ENCODE measurements at places on chromosomes 12 and 14.

- DNase-seq = no peak
These were observed 1.8 kb downstream of the B3GNT4 start for GRCh38 chr12:122205053-122205925.

- no peak for DNase-seq
These were observed 3.3 kb downstream of the FAR2 start for GRCh38 chr12:29152223-29152868.

GRCh38 chr14:90426031-90426540 lies 29.3 kb downstream of the CALM1 start:
- no peak for DNase-seq

DNA sequence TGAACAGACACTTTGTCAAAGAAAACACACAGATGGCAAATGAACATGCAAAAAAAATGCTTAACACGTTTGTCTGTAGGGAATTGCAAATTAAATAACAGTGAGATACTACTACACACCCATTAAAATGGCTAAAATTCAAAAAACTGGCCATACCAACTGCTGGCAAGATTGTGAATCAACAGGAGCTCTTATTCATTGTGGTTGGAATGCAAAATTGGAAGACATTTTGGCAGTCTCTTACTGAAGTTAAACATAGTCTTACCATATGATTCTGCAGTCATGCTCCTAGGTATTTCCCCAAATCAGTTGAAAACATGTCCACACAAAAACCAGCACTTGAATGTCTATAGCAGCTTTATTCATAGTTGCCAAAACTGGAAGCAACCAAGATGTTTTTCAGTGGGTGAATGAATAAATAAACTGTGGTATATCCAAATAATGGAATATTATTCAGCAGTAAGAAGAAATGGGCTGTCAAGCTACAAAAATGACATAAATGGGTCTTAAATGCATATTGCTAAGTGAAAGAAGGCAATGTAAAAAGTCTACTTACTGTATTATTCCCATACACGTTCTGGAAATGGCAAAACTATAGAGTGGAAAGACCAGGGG lies 91.4 kb downstream of the PLEKHA5 start:
- DNase-seq = no peak

- DNase-seq = no peak
These were observed 252.1 kb upstream of the RTL1 start for GRCh38 chr14:101155575-101155974.

- DNase-seq = no peak
These were observed 3.8 kb upstream of the FAM186B start for GRCh38 chr12:49609059-49609874.

GRCh38 chr14:52840877-52841276 lies 49.5 kb upstream of the GNPNAT1 start:
- DNase-seq = no peak

GRCh38 chr12:10968765-10969456 lies 17.8 kb downstream of the TAS2R50 start:
- no peak for DNase-seq

DNA sequence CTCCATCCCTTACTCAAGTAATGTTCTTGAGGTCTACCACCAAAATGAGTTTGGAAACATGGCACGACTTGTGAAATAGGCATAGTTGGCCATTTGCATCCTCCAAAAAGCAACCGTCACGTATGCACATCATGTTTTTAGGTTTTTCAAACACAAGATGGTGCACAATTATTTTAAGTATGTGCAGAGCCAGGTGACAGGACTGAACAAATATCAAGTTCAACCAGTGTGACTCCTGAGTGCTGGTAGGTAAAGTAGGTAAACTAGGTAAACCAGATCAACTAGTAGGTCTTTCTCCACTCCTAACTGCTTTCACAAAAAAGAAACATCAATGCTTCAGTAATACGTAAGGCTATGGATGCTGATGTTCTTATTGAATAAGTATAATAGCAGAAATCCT lies 39.1 kb downstream of the FGD6 start:
- DNase-seq = no peak

DNA sequence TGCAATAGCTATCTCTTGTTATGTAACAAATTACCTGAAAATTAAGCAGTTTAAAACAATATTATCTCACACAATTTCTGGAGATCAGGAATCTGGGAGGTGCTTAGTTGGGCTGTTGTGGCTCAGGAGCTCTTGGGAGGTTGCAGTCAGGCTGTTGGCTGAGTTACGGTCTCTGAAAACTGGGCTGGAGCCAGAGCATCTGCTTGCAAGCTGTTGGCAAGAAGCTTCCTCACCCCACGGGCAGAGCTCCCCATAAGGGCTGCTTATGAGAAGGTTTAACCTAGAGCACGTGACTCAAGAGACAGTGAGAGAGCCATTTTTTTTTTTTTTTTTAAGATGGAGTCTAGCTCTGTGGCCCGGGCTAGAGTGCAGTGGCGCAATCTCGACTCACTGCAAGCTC lies 346.8 kb downstream of the ATP23 start:
- DNase-seq = no peak

GRCh38 chr12:32117316-32117715 lies 10.7 kb downstream of the BICD1 start:
- no peak for DNase-seq

DNA sequence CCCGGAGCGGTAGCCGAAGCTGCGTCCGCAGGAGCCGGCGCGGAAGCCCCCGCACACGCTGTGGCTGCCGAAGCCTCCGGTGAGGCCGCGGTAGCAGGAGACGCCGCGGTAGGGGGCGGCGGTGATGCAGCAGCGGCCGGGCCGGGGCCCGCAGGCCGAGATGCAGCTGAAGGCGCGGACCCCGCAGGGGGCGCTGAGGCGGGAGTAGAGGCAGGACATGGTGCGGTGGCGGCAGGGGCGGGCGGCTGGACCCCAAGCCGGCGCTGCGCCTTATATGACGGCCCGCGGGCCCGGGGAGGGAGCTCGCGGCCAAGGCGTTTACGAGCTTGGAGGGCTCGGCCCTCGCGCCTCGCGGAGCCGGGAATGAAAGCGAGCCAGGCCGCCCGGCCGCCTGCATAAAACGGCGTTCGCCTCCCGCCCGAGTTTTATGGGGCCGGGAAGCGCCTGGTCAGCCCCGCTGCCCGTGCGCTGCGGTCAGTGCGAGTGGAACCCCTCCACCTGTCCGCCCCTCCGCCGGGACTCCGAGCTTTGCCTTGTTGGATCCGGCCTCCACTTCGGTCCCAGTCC lies 16.0 kb upstream of the KRT86 start:
- DNase-seq = no peak

GRCh38 chr12:113326775-113327395 lies 8.0 kb downstream of the SLC8B1 start:
- DNase-seq = no peak

DNA sequence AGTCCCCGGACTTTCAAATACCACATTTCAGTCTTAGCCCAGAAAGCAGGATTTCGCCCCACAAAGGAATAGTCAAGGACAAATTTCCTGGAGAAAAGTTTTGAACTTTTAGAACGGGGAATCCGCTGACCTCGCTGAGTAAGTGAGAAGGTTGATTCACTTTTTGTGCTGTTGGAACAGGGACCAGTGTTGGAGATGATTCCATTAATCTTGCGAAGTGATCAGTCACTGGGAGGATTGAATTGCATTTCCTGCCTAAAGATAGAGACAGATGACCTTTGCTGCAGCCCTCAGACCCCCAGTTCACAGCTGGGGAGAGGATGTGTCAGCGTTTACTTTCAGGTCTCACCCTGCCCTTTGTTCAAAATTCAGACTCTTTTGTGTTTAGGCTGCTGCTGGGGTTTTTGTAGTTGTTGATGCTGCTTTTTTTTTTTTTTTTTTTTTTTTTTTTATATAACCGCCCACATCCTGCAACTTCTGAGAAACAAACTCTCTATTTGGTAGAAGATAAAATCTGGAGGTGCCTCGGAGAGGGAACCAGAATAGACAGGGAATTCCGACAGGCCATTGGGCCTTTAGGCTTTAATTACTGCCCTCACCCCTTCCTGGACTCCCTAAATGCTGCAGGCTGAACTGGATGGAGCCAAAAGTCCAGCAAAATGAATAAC lies 9.8 kb upstream of the KDM2B start:
- DNase-seq = peak; percentile 71

All from activated gamma-delta T cell treated with Interleukin-2 at 50 U/mL for 16 hours (primary cell).